ENCODE measurements at places on chromosomes 7 and 10.

DNA sequence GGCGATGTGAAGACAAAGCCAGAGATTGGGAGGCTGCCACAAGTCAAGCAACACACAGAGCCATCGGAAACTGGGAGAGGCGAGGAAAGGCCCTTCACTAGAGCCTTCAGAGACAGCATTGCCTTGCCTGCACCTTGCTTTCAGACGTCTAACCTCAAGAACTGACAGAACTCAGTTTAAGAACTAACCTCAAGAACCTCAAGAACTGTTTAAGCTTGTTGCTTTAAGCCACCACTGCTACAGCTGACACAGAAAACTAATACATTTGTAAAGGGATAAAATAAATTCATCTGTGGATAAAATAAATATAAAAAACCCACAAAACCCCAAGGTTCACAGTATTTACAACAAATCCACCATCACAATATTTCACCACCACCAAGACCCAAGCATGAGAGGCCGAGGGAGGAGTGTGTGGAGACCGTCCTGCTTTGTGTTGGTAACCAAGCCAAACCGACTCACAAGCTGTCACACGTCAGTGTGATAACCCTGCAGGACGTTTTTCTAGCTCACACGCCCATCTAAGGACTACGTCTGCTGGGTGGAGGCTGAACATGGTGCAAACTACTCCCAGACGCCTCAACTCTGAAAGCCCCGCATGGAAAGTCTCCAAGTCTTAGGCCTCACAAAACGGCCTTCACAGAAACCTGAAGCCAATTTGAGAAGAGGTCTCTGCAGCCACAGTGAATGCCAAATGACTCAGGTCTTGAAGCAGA lies 116.8 kb downstream of the ABLIM1 start:
- DNase-seq = no peak

DNA sequence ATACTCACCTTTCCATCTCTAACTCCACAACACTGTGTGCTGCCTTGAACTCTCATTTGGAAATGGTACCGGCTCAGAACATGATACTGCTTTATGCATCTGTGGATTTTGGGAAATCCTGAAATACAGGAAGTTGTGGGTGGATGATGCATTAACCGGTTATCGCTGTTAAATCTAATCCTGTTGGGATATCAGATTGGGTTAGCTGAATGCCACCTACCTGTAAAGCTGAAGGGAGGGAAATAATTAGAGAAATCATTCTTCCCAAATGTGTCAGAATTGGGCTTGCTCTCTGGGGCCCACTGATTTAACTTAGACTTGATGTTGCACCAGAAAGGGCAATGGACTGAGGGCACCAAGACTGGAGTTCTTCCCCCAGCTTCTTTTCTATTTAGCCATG lies 54.0 kb downstream of the CH25H start:
- DNase-seq = no peak

GRCh38 chr10:127855591-127855881 lies 37.2 kb downstream of the CLRN3 start:
- DNase-seq = no peak

DNA sequence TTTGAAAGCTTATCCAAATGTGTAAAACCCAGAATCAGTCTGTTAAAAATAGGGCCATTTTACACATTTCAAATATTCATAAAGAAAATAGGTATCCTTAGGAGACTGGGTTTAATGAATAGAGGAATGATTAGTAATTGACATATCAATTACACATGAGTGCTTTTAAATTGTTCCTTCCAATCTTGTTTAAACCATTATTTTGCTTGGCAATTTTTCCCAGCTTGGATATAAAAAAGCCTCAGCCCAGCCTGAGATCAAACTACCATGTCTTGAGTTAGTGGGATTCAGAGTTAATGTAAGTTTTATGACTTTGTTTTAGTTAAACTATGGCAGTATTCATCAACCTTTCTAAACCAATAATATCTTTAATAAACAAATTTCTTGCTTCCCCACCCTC lies 28.3 kb downstream of the PARP12 start:
- DNase-seq = no peak

DNA sequence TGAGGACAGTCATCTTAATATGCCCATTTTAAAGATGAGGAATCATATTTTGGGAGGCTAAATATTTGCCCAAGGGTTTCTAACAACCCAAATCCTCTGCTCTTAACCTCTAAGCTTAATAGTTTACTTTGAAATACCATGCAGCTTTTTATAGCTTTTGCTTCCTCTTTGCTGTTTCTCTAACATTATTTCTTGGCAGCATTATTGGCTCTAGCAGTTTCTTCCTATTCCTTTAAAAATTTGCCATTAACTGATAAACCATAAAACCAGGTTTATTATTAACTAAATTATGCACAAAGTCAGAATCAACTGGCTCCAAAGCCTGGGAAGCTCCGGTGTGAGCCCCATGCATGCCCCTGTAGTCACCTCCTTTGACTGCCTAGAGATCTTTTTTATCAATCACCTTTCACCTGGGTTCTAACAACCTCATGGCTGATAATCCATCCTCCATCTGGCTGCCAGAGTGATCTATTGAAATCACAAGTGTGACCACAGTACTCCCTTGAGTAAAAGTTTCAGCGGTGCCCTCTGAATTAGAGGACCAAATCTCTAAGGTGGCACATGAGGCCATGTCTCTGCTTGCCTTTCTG lies 62.4 kb downstream of the ITGB8 start:
- DNase-seq = no peak

DNA sequence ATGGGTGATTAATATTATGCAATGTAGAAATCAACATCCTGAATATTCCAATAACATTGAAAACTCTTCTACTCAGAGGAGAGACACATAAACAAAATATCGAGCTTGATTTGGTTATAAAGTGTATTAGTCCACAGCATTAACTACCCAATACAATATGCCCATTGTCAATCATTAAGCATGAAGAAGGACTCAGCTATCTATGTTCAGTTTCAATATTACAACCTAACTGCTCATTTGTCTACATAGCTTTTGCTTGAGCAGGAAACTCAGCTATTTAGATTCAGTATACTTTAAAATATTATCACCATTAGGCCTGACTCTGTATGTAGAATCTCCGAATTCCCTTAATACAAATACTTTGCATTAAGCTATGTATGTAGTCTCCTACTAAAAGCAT lies 262.6 kb downstream of the SEMA3A start:
- DNase-seq = no peak

- no peak for DNase-seq
These were observed 3.3 kb downstream of the MAPK8 start for GRCh38 chr10:48309711-48310226.

- DNase-seq = peak; percentile 58
These were observed 201.7 kb downstream of the PHF14 start for GRCh38 chr7:11175371-11175770.

DNA sequence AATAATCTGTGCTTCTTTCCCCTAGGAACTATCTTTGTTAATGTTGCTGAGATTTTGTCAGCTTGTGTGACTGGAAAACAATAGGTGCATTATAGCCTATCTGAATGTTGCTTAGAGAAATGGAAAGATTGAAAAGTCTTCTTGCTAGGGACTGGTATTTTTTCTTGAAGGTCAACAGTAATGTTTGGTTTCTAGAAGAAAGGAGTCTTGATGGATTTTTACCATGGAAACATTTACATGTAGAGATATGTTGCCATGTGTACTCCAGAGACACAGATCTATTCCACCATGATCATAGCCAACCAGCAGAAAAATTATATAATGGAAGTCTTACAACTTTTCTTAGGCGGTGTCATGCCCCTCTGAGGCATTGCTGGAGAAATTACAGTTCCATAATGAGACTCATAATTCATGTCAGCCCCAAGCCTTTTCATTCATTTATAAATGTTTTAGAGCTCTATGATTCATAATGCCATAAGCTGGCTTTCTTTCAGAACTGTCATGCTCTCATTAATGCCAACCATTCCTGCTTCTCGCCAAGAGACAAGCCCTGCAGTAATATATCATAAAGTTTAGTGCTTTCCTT lies 175.1 kb upstream of the PTPRZ1 start:
- DNase-seq = no peak

GRCh38 chr7:144908324-144908723 lies 72.5 kb upstream of the TPK1 start:
- DNase-seq = no peak

GRCh38 chr7:73734619-73735527 lies 3.7 kb downstream of the ABHD11 start:
- peak; percentile 87 for DNase-seq

DNA sequence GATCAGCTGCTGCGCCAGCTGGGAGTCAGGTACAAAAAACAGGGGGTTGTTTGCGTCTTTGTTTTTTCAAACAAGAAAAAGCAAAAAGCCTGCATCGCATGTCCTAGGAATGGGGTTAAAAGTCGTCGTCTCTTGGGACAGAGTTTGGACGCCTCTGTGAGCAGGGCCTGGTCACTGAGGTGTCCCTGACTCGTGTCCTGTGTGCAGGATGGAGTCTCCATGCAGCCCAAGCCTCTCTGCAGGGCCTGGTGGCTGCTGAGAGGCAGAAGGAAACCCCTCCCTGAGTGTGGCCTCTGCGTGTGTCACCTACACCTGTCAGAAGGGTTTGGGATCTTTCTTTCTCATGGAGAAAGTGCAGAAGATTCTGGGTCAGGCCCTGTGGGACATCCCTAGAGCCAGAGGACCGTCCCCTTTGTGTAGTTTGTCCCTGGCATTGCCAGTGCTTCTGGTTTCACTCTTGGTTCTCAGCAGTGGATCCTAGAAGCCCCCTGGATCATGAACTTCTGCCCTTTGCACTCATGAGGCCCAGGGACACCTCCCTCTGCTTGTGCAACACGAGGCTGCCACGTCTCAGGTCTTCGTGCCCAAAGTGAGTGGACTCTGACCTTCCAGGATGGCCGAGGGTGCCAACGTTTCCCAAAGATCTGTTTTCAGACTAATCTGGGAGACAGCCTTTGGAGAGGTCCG lies 75.0 kb downstream of the PRKAG2 start:
- DNase-seq = no peak

- peak; percentile 98 for DNase-seq
These were observed at the start of gene KDM7A for GRCh38 chr7:140176811-140177702. TSS of gene KDM7A (minus strand) at chr7:140176983. CDS start at chr7:140176937, 46 bp downstream.

DNA sequence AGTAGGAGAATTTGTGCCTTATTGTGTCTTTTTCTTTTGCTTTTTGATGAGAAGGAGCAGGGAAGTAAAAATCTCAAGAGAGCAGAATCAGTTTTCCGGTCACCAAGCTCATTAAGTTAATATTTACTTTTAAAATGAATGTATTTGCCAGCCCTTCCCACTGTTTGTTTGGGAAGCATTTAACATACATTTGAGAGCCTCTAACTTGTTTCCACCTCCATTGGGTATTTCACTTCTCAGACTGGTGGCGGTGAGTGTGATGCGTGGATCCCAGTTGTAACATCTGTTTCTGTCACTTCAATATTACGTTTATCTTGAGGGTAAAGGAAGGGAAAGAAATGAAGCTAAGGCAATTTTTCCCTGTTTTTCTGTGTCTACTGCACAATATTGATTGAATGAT lies 22.8 kb downstream of the CDK14 start:
- no peak for DNase-seq

GRCh38 chr7:33698041-33698440 lies 207.3 kb upstream of the BMPER start:
- DNase-seq = no peak

Data from inflammatory macrophage (primary cell).